ENCODE measurements at places on chromosomes 7 and 10.

DNA sequence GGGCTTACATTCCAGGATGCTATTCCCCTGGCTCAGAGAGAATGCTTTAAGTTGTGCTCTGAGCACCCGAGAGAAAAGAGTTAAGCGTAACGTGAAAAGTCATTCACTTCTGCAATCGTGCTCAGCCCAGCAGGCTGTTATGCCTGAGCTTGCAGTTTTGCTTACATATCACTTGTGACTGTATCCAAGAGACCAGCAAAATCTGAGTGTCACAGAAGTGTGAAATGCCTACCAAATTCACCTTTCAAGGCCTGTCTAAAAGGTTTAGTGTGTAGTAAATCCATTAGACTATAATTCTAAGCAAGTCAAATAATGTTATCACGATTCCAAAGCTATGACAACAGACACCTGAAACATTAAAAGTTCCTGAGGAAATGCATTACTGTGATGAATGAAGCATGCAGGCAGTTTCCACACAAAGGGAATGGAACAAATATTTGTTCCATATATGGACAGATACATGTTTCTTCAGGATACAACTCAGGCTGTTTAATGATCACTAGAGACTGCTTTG is 20.1 kb downstream of the ITGB1 start:
- peak; percentile 62 for DNase-seq

DNA sequence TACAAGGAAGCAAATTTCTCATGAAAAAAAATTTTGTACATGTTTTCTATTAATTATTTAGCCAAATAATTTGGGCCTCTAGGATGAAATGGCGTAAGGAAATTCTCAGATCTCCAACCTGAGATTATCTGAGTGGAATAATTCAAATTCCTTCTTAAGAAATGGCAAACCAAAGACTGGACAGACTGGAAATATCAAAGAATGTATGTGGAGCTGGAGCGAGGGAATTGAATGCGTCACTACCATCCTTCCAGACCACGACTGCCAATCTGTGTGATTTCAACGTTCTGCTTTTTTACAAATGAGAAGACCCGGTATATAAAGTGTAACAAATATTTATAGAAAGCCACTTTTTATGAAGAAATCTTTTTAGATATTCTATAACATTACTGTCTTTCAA is 12.4 kb upstream of the BLNK start:
- DNase-seq = no peak

GRCh38 chr7:135803143-135803542 is 54.5 kb upstream of the FAM180A start:
- DNase-seq = peak; percentile 12

DNA sequence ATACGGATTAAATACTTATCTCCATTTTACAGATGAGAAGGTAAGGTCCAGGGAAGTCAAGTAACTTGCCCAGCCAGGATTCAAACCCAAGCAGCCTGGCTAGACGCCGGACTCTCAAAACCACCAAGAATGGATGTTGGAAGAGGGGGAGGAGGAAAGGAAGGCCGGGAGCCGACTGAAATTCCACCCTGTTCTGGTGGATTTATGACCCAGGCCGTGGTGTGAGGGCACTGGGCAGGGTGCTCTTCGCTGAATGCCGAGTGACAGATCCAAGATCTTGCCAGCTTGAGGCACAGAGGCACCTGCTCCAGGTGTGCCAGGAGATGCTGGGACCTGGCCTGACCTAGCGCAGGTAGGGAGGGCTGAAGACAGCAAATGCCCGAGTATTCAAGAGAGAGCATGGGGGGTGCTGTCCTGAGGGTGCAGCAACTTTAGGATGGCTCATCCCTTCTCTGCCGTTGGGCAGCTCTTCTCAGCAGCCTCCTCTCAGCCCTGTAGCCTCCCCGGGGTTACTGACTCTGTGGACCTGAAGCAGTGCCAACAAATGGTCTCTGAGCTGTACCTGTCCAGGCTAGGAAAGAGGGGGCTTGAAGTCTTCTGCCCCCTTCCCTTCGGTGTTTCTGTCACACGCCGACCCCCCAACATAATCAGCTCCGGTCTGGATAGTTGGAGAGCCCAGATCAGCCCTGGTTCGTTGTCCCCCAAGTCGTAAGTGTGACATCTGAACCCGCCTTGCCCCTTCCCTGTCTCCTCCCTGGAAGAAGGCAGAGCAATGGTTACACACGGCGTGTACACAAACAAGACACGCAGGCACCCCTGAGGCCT is 713 bp downstream of the LOXL4 start:
- no peak for DNase-seq

DNA sequence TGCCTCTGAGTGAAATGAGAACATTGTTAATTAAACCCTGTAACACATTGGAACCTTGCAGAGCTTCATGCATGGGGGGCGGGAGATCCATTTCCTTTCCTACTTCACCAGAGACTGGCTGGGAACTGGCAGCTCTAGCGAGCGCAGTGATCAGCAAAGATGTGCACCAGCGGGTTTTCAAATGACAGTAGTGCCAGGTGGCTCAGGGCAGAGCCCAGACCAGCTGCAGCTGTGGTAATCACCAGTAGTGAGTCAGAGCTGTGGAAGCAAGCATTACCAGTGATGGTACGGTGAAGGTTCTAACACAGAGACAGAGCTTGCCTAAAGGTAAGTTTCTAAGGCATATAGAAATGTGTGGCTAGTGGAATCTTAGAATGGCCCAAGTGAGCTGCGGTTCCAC is 1009.7 kb upstream of the CELF2 start:
- no peak for DNase-seq

All from fibroblast of upper back skin (primary cell).